ENCODE measurements at places on chromosomes 16 and 17.
A peak's percentile ranks its signal among the peaks of the same experiment; 100 is the strongest.

DNA sequence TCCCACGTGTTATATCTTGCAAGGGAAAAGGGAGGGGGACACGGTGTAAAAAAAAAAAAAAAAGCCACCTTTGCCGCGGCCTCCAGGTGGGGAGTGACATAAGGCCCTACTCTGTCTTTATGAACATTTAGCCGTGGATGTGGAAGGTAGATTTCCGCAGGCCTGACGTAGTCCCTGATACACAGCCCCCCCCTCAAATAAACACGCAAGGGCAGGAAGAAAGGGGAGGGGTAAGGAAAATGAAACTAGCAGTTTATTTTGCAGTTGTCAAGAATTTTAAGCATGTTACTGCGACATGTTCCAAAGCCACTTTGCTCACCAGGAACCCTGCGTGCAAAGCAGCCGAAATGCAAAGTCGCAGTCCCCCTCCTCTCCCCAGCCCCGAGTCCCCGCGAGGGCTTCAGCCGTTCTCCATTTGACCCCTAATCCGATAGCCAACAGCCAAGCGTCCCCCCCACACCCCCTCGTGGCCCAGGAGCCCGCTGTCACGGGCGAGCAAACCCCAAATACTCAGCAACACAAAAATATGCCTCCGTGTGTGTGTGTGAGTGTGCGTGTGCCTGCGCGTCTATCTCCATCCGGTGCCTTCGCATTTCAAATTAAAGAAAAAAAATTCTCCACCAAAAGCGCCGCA lies 1.2 kb downstream of the CBX4 start:
- no peak for DNase-seq

- DNase-seq: no peak
These were observed 1.9 kb downstream of the MEAK7 start for GRCh38 chr16:84502581-84502980.

DNA sequence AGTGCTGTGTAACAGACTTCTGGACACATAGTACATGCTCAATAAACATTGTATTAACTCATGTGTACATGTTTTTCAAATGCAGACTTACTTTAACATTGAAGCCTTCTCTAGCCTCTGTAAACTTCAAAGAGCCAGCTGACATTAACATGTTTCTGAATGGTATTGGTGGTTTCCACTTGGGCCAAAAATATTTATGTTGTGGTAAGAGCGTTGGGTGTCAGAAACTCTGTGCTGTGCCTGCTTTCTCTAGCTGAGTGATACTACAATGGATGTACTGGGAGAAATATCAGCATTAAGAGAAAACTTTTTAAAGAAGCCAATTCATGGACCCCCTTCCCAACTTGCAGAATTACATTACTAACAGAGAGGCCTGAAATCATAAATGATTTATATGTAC lies 1951.7 kb downstream of the TP53TG3F start:
- no peak for DNase-seq

DNA sequence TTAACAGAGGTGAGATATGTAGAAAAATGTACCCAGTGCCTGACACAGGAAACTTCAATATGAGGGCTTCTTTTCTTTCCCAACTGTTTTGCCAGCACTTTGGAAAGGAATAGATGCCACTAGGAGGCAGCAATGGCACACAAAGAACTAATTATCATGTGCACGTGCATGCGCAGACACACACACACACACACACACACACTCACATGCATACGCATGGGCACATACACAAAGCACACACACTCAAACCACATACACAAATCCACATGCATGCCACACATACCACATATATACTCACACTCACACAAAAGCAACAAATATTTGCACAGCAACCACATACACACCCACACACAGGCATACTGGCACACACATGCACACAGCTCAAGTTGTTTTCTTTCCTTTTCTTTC lies 8.8 kb upstream of the CEP112 start:
- DNase-seq: no peak

- DNase-seq: no peak
These were observed 27.6 kb upstream of the ST6GALNAC2 start for GRCh38 chr17:76612977-76613851.

- DNase-seq: no peak
These were observed 11.4 kb downstream of the MTSS2 start for GRCh38 chr16:70674221-70675014.

DNA sequence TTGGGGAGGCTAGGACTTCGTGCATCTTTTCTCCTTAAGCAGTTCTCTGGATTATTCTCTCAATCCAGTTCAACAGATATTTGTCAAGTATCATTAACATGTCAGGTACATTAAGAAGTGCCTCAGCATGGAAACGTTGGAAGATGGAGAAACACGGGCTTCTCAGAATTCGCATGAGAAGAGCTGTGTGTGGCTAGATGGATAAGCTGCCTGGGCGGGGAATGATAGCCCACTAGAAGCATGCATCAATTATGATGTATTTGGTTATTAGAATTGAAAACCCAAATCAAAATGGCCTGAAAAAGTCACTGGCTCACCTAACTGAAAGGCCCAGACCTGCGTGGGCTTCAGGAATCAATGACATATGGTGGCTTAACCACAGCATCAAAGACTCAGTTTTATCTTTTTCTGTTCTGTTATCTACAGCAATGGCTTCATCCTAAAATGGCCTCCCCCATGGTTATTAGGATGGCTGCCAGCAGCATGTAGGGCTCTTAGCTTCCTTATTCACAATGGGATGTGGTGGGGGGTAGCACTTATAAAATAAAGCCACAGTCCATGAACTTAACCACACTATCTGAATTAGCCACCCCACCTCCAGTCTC lies 43.9 kb downstream of the MMD start:
- DNase-seq: no peak

DNA sequence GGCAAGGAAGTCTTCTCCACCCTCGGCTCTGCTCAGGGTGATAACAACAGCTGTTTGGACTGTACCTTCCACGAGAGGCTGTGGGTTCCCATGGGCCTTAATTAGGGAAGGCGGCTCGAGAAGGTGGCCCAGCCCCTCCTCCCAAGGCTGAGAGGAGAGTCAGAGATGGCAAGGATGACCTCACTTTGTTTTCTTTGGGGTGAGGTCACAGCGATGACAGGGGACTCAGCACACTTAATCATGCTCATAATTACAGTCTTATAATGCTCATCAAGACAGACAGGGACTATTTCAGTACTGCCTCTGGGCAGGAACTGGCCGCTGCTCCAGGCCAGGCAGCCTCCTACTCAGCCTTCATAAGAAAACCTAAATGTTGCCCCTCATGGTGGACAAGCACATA lies 19.7 kb downstream of the WFDC1 start:
- no peak for DNase-seq

GRCh38 chr17:55692276-55692675 lies 30.4 kb downstream of the TMEM100 start:
- no peak for DNase-seq

DNA sequence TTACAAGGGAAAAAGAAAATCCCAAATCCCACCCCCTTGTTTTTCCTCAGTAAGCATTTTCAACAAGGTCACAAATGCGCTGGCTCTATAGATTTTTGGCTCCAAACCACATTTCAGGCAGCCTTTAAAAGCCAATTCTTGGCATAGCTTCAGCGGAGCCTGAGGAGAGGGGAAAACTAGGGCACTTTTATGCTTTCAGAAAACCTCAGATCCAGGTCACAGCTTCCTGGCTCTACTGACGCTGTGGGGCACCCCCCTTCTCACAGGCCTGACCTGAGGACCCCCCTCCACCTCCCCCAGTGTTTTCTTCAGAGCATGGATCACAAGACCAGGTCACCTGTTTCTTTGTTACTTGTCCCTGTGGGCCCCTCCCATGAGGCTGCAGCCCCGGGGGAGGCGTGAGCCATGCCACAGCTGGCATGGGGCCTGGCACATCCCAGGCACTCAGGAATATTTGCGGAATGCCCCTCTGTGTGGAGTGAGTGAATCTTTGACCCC lies 30.1 kb upstream of the MTSS2 start:
- no peak for DNase-seq

DNA sequence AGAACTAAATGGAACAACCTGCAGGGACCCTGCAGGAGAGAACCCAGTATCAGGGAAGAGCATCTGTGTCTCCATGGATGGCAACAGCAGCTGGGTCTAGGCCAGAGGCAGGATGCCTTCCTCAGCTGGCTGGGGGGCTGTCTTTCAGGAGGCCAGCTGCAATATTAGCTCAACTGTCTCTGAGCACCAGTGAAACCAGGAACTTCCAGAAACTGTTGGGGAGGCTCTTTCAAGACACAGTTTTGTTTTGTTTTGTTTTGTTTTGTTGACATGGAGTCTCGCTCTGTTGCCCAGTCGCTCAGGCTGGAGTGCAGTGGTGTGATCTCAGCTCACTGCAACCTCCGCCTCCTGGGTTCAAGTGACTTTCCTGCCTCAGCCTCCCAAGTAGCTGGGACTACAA lies 7.6 kb downstream of the GPR142 start:
- DNase-seq: no peak

DNA sequence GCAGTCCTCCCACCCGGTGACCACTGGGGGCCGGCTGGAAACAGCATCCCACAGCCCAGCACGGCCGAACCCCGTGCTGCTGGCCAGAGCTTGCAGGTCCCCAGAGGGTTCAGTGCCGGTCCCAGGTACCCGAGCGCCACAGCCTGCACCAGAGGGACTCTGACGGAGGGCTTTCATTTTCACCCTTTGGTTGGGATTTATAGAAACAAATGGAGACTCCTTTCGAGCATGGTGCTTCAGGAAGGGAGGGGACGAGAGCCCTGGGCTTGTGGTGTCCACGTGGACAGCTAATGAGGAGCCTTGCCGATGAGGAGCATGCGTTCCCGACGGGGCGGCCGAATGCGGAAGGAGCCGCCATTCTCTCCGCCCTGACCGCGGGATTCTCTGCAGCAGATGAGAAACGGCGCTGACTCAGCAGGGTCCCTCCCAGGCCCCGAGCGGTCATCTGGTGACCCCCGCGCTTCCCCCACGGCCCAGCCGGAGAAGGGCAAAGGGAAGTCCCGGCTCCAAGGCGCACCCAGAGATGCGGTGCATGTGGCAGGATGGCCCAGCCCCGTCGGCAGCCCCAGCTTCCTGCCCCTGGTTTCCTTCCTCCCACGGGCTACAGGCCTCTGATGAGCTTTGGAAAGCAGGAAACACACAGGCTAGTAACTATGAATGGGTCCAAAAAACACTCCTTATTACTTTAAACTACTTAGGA lies 9.8 kb downstream of the SLC38A10 start:
- peak; percentile 40 for DNase-seq

- DNase-seq: no peak
These were observed 42.4 kb upstream of the GNG13 start for GRCh38 chr16:842711-843560.

DNA sequence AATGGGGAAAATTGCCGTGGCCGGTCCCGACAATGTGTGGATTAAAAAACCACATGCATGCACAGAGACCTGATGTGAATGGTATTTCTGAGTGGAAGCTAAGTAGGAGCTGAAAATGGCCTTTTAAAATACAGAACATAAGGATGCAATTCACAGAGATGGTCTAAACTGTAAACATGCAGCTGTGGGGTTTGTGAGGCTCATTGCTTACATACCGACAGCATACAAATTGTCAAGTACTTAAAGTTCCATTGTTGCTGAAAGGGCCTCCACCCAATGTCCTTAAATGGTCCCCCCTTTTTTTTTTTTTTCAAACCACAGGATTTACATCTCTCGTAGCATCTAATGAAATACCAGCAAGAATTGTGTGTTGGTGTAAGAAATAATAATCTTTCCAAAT lies 523.2 kb downstream of the MAF start:
- no peak for DNase-seq

- DNase-seq: no peak
These were observed 6.5 kb downstream of the NFATC3 start for GRCh38 chr16:68091380-68092261.

DNA sequence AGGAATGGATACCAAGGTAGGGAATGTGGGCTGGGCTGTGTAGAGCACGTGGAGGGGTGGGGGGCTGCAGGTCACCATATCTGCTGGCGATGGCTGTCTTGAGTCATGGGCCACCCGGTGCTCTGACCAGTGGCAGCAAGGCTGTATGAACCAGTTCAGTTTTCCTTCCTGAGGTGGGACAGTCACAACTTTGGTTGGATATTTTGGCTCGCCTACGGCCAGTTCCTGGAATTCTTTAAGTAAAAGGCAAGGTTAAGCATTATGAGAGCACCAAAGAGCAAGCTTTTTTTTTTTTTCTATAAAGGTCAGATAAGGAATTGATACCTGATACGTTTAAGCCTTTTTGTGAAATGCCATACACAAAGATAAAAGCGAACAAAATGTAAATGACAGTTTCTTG lies 81.9 kb downstream of the USP22 start:
- DNase-seq: no peak

DNA sequence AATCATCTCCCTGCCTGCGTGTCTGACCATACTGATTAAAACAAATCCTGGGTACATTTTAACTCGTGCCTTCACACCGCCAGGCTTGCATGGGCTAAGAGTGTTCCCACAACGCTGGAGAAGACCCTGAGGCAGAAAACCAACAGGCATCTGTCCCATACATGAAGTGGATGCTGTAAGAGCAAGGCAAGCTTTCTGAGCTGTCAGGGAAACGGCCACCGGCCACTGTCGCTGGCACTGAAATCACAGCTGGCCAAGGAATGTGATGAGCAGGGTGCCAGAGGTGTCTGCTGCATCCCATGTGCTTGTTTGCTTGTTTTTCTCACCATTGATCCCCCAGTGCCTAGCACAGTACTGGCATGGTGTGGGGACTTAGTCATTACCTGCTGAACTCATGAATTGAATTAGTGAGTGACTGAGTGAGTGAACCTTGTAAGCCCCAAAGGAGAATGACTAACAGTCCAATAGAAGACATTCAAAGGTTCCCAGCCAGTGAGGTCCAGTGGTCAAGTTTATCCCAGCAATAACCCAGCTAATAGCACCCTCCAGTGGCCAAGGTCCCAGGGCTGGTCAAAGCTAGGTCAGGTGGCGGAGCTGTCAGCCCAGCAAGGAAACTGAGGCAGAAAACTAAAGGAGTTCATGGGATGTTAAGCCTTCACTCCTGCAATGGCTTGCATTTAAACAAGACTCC lies 92.7 kb upstream of the CDH5 start:
- no peak for DNase-seq

DNA sequence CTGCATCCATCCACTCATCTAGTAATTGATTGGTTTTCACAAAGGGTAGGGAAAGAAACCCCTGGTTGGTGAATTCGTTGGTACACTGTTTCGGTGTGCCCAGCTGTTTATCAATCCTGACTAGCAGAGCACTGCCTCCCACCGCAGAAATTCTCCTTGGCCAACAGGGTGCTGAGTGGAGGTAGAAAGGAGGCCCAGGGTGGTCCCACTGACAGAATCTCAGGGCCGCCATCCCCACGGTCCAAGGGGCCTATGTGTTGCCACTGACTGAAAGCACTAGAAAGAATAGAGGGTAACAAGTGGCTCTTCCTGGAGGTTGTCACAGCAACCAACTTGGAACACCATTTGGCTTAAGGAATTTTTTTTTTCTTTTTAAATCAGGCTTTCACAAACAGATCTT lies 8.4 kb upstream of the RCVRN start:
- DNase-seq: no peak
